Effector CD8-positive, alpha-beta T cell (primary cell): ENCODE measurements at places on chromosomes 1 and 21.

DNA sequence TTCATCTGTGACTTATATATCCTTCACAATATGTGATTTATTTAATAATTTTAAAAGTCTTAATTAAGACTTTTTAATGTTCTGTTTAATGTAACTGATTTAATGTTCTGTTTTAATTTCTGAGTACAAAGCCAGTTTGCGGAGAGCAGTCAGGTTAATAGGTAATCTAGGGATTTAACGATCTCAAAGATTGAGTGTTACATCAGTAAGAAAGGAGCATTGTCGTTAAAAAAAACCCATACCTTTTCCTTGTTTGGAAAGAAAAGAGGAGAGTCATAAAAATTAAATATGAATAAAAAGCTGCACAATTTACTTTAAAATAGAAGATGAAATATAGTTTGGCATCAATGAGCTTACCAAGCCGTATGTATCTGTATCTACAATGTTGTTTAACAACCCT is 621.4 kb downstream of the KIF26B start:
- no peak for DNase-seq

- no peak for DNase-seq
Measured at GRCh38 chr1:40922969-40923368, 56.5 kb upstream of the CTPS1 start.

GRCh38 chr1:7352364-7352763 is 418.7 kb upstream of the VAMP3 start:
- DNase-seq, result no peak

DNA sequence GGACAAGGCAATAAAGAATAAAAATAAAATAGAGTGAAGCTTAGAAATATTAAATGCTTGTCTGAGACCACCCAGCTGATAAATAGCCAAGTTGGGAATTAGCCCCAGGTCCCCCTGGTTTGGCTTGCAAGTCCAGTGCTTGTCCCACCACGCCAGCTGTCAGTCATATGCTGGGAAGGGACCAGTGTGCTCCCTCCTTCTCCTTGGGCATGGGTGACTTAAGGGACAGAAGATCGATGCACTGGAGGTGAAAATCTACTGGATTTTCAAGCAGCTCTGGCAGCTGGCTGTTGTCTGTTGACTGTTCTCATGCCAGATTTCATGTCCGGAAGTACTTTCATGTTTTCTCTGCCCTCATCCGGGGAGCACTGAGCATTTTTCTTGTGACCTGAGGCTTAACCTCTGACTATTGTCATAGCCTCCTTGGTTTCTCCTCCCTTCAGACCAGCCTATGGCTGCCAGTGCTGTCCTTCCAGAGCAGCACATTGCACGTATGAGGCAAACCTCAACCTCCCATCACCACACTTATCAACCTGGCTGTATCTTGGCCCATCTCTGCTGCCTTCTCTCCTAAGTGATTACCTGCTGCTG is 12.4 kb downstream of the LMOD1 start:
- DNase-seq, result no peak

DNA sequence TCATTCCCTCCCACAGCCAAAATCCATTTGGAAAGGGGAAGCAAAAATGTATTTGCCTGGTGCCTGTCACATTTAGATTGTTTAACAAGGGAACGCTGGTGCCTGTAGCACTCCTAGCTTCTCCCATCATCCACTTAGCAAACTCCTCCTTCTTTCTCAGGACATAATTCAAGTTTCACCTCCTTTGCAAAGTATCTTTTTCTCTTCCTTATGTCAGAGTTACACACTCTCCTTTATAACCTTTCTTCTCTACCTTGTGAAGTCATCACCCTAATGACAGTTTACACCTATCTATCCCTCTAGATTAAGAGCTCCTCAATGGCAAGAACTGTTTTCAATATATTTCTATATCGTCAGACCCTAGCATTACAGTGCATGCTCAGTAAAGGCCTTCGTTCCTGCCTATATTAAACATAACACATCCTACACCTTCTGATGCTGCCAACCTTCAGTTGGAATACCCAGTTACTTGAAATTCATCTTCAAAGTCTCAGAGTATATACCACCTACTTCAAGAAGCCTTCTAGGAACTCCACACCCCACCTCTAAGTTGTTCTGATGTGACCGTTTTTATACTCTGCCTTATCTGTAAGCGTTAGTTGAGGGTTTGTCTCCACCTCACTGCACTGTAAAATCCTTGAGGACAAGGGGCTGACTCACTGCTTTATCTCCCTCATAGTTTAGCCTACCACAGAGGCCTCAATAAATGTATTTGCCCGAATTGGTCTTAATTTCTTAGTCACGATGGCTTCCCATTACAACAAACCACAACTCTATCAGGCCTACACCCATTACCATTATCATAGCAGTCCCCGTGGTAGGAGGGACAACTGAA is 1.0 kb upstream of the EPS15 start:
- DNase-seq, result no peak

DNA sequence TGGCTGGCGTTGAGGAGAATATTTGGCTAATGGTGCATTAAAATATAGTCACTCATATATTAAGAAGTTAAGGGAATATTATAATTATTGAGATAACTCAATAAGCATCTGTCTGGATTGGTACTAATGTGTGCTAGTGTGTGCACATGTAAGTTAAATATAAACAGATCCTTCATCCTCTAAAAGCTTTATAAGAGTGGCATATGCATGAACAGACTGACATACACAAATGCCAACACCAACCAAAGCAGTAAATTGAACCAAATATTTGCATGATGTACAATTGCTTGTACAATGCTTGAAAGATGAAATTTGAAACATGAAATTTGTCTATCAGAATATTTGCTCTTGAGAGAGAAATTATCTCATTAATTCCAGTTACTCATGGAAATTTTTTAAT is 344.9 kb downstream of the ADGRL2 start:
- DNase-seq, result no peak

- DNase-seq, result no peak
Measured at GRCh38 chr1:166579557-166580501, 259.4 kb upstream of the POGK start.

DNA sequence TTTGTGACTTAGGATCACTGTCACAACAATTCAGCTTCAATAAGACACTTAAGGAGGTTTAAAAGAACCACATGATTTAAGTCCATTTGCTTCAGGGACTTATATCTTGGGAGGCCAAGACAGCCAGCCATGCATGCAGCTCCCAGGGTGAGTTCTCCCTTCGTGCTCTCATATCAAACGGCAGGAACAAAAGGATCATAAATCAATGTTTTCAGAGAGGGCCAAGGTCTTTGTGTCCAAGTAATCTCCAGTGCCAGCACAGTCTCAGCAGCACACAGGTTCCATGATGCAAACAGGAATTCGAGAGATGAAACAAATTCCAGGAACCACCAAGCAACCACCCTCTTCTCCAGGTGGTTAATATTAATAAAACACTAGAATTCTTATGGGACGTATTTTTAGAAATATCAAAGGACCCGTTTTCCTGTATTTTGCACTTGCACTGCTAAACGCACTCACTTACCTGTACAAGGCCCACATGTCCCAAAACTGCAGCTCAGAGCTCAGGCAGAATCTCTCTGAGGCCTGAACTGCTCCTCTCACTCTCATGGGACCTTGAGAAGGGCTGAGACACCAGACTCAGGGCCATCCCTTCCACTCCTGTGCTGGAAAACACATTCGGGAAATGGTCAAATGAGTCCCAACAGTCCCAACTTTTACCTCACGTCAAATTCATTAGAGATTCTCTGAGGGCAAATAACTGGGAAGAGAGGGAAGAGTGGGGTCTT is 100.0 kb upstream of the RAB4A start:
- DNase-seq, result no peak

- DNase-seq, result no peak
Measured at GRCh38 chr21:16072737-16073136, 343.0 kb downstream of the USP25 start.

- DNase-seq, result no peak
Measured at GRCh38 chr1:177701654-177702353, 268.1 kb downstream of the SEC16B start.

- DNase-seq, result no peak
Measured at GRCh38 chr1:37305841-37306240, 168.5 kb upstream of the ZC3H12A start.

DNA sequence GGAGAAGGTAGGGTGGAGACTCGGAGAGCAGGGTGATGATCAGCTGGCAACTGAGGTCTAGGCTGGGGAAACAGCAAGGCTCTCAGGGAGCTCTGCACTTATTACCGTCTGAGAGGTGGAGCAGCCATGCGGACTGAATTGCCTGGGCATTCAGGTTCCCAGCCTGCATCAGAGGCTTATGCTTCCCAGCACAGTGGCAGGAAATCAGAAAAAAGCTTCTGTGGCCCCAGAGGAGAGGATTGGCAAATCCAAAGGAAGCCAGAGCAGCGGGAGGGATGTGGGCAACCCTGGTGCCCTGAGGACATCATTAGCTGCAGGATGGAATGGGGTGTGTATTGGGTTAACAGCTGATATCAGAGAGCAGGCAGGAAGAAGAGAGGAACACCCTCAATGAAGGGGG is 374.1 kb upstream of the POU3F1 start:
- no peak for DNase-seq

GRCh38 chr21:36700295-36700970 is 1.5 kb downstream of the SIM2 start:
- DNase-seq, result no peak

GRCh38 chr1:38141483-38141882 is 94.9 kb upstream of the POU3F1 start:
- DNase-seq, result no peak

GRCh38 chr21:45207839-45208626 is 79.7 kb downstream of the POFUT2 start:
- no peak for DNase-seq

GRCh38 chr1:159714529-159714928 is at the start of gene CRP:
Gene CRP, minus strand, starts transcription at chr1:159714589. Its CDS starts 104 bp downstream, at chr1:159714485.
- DNase-seq, result no peak

DNA sequence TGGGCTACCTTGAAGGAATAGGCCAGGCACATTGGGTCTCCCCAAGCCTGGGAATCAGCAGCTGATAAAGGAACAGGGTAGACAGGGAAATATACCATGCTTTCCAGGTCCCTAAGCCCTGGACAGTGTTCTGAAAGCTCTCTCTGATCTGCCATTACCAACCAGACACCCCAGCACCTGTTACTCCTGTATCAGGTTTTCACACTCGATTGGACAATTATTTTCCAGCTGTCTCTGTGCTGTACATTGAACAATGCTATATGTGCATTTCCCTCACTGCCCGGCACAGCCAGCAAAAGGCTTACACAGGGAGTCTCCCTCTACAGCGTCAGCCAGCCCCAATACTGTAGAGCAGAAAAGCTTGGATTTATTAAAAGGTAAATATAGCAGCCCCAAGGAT is 4.7 kb downstream of the CFAP45 start:
- no peak for DNase-seq

DNA sequence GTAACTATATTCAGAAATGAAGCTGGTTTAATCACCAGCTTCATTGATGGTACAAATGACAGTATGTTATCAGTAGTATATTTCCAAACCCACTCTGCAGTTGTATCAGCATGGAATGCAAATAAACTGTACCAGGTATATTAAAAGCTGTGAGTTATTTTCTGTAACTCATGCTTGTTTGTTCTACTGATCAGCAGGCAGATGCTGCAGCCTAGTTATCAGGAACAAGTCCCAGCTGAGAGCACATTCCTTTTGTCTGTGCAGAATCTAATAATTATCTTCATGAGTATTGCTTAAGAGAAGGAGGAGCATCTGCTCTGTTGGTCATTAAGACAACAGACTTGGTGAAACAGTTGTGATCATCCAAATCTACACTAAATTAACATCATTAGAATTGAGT is 1331.1 kb downstream of the MRPL39 start:
- DNase-seq, result no peak

DNA sequence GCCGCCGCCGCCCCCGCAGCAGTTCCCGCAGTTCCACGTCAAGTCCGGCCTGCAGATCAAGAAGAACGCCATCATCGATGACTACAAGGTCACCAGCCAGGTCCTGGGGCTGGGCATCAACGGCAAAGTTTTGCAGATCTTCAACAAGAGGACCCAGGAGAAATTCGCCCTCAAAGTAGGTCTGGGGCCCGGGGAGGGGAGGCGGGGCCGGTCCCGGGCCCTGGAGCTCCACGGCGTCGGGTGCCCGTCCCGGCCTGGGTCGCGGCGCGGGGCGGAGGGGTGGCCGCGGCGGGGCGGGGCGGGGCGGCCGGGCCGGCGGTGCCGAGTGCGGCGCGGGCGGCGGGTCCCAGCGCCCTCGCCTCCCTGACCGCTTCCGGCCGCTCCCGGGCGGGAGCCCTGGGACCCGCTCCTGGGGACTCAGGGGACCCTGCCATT is 646 bp downstream of the MAPKAPK2 start:
- peak; percentile 22 for DNase-seq

GRCh38 chr1:234863551-234863971 is 253.6 kb upstream of the IRF2BP2 start:
- no peak for DNase-seq

GRCh38 chr1:73066866-73067265 is 784.5 kb upstream of the NEGR1 start:
- DNase-seq, result no peak

DNA sequence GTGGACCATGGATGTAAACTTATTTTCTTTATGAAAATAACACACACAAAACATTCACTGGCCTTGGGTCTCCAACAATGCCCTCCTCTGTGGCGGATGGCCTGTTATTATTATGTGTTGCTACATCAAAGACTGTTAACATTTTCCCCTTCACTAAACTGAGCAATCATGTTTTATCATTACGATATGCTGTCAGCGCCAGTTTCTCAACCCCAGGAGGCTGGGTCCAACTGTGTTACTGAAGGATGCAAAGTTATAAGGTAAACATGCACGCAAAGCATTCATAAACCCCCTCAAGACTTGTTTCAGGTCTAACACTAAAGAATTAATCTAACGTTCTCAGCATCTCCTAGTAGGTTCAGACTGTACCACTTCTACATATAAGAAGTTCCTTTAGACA is 6.0 kb upstream of the DUSP10 start:
- DNase-seq, result no peak

DNA sequence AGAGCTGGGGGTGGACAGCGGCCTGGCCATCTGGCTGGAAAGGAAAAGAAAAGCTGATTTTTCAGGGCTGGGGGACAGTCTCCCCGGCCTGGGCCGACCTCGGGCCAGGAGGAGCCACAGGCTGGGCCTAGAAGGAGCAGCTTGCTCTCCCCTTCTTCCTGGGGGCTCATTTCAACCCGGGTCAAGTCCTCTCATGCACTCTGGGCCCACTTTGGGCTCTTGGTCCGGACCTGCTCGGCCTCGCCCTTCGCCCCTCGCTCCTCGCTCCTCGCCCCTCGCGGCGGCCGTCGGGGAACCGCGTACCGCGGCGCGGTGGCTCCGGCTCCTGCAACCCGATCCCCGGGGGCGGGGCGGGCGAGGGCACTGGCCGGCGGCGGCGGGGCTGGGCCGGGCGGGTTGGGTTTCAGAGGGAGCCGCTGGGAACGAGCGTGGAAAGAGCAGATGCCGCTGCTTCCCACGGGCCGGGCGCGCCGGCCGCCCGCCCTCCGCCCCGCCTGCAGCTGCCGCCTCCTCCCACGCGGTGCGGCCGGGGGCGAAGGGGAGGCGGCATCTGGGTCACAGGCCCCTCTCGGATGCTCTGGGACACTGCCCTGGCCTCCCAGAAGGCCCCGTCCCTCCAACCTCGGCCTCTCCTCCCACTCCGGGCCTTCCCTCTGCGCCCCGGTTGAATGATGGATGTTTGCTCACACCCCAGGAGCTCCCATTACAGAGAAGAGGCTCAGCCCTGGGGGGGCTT is 6.6 kb downstream of the HEYL start:
- DNase-seq, result no peak

- no peak for DNase-seq
Measured at GRCh38 chr1:157775101-157775870, 1.6 kb downstream of the FCRL2 start.

GRCh38 chr1:201378804-201379203 is 1.3 kb upstream of the TNNT2 start:
- no peak for DNase-seq
